ENCODE measurements at places on chromosomes 1 and 21. TPM values are rescaled to one million over a fixed set of nuclear protein-coding genes. Genes with fewer than 3 reads are reported as not detected.

Gene HPCA
- not detected for total RNA-seq

Gene NEXN
- total RNA-seq, result 297 TPM

Gene KRTAP19-3
- 5.0 TPM for total RNA-seq

Gene GLIS1
- total RNA-seq, result not detected

Gene KIF2C
- not detected for total RNA-seq

Gene MORC3
- total RNA-seq, result 28.1 TPM

Gene QSOX1
- 124 TPM for total RNA-seq

Gene SNX7
- total RNA-seq, result 0.75 TPM

Gene CFAP107
- not detected for total RNA-seq

Gene WDR64
- total RNA-seq, result 0.22 TPM

Gene CNTN2
- total RNA-seq, result not detected

Gene ANXA9
- total RNA-seq, result not detected

Gene RAB25
- 1.2 TPM for total RNA-seq

Gene SPATA46
- total RNA-seq, result not detected

Gene FAM151A
- total RNA-seq, result not detected

All from gastrocnemius medialis (tissue), 4 donors.